ENCODE measurements at places on chromosomes 4 and X. TPM values are rescaled to one million over a fixed set of nuclear protein-coding genes. Genes with fewer than 3 reads are reported as not detected.

- no peaks in the 10 kb centered on the region for H3K4me1 ChIP-seq
- DNase-seq, result no peak
- H3K27ac ChIP-seq, result no peak overlapping the region
- no peak overlapping the region for H3K4me3 ChIP-seq
Observed at GRCh38 chrX:136733613-136734012, 47.1 kb downstream of the ARHGEF6 start.

GRCh38 chr4:84803720-84804119 is 162.8 kb downstream of the WDFY3 start:
- H3K36me3 ChIP-seq, result no peaks in the 10 kb centered on the region
- no peak overlapping the region for H3K27ac ChIP-seq
- H3K27me3 ChIP-seq, result no peaks in the 10 kb centered on the region
- H3K4me3 ChIP-seq, result no peak overlapping the region
- DNase-seq, result no peak

DNA sequence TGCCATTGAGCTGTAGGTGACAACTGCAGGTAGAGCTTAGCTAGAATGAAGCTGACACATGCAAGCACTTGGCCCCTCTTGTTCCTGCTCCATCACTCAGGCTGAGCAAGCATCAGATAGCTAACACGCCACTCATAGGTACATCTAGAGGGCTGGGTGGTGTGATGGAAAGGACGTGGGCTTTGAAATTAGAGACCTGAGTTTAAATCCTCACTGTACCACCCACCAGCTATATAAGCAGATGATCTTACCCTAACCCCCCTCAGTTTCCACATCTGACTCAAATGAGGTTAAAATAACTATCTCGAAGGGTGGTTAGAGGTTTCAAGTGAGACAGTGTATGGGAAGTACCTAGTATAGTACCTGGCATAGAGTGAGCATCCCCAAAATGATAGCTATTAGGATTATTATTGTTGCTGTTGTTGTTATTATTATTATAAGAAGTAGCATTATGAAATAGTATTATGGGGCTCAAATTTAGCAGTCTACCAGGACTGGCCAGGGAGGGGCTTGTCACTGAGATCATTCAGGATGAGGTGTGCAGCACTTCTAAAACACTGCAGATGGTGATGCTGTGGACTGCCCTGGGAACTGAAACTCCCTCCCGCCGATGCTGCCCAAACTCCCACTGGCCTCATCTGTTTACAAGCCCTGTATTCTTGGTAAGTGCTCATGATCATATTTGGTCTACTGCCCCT is 59.0 kb downstream of the REELD1 start:
- no peaks in the 10 kb centered on the region for H3K27me3 ChIP-seq
- no peak overlapping the region for H3K27ac ChIP-seq
- H3K36me3 ChIP-seq, result no peaks in the 10 kb centered on the region

- no peaks in the 10 kb centered on the region for H3K27me3 ChIP-seq
- H3K36me3 ChIP-seq, result no peaks in the 10 kb centered on the region
Observed at GRCh38 chr4:135382280-135382959, 1180.8 kb upstream of the PABPC4L start.

The PCDH7 gene
- 35.2 TPM for total RNA-seq

The DCK gene
- total RNA-seq, result 11.0 TPM

The MAOA gene
- total RNA-seq, result 117 TPM

GRCh38 chr4:22090661-22091351 is 142.2 kb upstream of the KCNIP4 start:
- no peak overlapping the region for H3K27ac ChIP-seq
- no peaks in the 10 kb centered on the region for H3K4me1 ChIP-seq
- H3K4me3 ChIP-seq, result no peak overlapping the region
- no peak for DNase-seq

DNA sequence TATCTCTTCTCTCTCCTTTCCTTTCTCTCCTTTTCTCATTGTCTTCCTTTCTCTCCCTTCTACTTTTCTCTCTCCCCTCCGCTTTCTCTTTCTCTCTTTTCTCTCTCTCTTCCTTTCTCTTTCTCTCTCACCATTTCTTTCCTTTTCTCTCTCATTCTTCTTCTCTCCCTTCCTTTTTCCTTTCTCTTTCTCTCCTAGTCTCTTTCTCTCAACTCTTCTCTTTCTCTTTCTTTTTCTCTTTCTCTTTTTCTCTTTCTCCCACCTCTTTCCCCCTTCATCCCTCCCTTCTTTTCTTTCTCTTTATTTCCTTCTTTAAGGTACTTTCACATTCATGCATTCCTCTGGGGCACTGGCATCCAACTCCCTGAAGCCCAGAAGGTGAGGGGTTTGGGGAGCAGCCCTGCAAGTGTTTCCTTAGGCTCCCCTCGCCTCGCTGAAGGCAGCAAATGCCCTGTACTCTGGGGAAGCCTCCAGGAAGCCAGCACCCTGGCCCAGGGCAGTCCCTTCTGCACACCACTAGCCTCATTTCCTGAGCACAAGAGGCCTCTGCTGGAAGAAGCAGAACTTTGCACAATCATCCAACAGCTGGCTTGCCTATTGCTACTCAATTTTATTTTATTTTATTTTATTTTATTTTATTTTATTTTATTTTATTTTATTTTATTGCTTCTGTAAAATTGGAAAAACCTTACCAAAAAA is 124.2 kb downstream of the NFKB1 start:
- DNase-seq, result peak; percentile 35
- no peaks in the 10 kb centered on the region for H3K27me3 ChIP-seq
- H3K27ac ChIP-seq, result no peak overlapping the region
- no peak overlapping the region for H3K4me3 ChIP-seq
- H3K4me1 ChIP-seq, result no peaks in the 10 kb centered on the region

The MEPE gene
- total RNA-seq, result not detected

DNA sequence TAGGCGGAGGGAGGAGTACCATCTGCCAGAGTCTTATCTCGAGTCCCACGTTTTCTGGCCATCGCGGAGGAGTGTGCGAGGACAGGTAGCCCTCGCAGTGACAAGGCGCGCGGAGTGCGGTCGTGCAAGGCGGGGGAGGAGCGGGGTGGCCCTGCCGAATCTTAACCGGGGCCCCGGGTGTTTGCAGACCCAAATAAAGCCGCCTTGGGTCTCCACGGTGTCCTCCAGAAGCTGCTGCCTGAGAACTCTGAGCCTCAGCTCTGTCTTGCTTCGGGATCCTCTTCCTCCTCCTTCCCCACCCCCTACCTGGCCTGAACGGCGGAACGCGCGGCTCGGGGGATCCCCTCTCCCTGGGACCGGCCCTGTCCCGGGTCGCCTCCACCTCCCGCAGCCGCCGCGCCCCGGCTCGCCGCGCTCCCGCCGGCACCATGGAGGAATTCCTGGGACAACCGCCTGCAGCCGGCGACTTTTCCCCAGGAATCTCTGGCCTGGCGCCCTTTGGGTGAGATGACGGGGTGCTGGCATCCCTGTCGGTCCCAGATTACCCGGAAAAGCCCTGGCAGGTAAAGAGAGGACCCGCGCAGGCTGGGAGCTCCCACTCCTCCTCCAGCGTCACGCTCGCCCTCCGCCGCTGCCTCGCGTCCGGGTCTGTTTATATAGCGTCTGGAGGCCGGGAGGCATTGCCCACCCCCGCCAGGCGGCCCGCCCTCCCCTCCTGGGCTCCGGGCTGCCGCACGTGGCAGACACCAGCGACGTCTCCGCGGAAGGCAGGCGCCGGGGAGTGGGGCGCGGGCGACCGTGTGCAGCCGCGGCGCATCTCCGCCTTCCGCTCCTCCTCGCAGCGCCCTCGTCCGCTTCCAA is at the start of gene GALNTL6:
TSS of gene GALNTL6 (plus strand) at position 740 of the 861 bp plus-strand sequence.
- DNase-seq, result no peak
- H3K27me3 ChIP-seq, result no peaks in the 10 kb centered on the region
- no peaks in the 10 kb centered on the region for H3K36me3 ChIP-seq
- no peak within 1 kb of the TSS for H3K4me3 ChIP-seq
